Effector CD8-positive, alpha-beta T cell (primary cell): ENCODE measurements at places on chromosomes 6 and 20.

DNA sequence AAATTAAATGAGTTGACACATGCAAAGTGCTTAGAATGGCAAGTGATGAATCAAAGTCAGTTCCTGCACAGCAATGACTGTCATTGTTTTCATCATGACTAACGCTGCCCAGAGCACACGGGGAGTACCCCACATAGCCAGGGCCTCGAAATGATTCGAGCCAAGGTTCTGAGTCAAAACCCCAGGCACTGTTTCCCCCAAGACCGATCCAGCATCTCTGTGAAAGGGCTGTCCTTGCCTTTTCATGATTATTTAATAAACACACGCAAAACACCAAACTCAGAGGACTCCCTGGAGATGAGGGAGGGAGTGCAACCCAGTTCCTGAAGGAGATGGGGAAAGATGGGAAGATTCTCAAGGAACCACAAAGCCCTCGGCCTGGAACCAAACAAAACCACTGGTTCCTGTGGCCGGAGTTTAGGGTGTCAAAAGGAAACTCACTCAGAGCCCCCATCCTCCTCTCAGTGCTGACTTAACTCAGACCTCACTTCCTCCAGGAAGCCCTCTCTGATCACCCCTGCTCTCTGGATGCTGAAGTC lies 3.8 kb downstream of the PREX1 start:
- DNase-seq = no peak

DNA sequence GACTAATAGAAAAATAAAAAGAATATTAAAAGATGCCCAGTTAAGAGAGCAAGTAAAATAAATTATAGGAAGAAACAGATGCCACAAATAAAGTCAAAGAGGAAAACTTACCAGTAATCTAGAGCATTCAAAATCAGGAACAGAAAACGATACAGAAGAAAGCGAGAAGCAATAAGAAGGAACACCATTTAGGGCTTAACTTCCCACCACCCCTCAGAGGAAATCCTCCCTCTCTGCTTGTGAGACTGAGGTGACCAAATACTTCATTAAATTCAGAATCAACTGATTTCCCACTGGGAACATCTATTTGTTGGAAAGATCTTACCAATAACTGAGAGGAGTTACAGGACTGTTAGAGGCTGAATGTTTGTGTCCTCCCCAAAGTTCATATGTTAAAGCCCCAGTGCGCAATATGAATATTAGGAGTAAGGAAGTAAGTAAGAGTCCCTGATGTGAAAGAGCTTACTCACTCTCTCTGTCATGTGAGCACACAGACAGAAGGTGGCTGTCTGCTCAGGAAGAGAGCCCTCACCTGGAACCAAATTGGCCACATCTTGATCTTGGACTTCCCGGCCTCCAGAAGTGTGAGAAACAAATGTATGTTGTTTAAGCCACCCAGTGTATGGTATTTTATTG lies 19.5 kb downstream of the KATNA1 start:
- DNase-seq = no peak

GRCh38 chr6:134529921-134530320 lies 212.0 kb upstream of the SGK1 start:
- no peak for DNase-seq

DNA sequence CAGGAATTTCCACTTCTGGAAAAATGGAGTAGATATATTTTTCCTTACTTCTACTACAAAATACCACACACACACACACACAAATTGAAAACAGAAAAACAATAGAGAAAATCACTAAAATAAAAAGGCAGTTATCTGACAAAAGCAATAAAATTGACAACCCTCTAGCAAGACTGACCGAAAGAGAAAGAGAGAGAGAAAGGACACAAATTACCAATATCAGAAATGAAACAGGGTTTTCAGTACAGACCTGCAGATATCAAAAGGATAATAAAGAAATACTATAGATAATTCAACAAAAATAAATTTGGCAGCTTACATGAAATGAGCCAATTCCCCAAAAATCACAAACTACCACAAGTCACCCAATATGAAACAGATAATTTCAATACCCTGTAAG lies 104.7 kb downstream of the OPRM1 start:
- DNase-seq = no peak

- no peak for DNase-seq
Observed at GRCh38 chr6:156150391-156150790, 626.8 kb upstream of the ARID1B start.

DNA sequence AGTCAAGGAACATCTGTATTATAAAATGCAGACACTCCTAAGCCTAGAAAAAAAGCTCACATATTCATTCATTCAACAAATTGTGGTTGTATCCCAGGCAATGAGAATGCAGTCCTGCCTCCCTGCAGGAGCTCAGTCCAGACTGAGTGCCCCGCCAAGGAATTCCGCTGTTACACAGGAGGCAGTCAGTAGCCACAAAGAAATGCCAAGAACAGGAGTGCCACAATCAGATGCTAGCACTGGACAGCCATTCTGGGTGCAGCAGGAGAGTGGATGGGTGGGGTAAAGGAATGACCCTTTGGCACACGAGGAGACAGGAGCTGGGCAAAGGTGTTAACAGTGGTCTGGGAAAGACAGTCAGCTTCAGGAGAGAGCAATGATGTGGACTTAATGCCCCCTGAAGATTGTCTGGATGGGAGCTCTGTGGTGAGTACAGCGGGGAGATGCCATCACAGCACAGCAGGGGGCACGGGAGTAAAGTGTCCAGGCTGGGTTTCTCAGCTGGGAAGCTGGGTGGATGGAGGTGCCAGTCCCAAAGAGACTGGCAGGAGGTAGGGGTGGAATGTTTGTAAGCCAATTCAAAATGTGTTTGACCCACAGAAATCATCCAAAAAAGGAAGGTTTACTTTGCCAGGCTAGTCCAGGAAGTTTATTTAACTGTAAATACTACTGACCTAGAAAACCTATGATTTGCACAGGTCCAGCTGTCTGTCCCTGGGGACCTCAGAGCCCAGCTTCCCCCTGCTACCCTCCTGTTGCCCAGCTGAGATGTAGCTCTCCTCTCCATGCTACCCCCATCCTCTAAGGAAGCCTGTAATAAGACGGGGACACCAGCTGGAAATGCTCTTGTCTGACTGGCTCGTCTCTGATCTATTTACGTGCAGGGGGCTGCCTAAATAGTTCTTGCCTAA lies 84.1 kb downstream of the SLC23A2 start:
- no peak for DNase-seq

DNA sequence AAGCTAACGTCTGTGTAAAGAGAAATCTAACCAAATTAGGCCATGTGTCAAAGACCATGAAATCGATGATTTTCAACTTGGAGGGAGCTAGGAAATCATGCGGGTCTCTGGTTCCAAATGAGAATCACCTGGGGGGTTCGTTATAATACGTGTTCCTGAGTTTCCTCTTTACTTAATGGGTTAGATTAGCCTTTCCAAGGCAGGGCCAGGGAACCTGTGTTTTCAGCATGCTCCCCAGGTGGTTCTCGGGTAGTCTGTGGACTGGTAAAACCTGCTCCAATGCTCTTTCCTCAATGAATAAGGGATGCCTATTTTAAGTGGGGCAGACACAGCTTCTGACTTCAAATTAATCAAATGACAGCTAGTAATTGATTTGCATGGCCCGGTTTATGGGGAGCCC lies 965 bp upstream of the HLA-DOA start:
- DNase-seq = no peak

DNA sequence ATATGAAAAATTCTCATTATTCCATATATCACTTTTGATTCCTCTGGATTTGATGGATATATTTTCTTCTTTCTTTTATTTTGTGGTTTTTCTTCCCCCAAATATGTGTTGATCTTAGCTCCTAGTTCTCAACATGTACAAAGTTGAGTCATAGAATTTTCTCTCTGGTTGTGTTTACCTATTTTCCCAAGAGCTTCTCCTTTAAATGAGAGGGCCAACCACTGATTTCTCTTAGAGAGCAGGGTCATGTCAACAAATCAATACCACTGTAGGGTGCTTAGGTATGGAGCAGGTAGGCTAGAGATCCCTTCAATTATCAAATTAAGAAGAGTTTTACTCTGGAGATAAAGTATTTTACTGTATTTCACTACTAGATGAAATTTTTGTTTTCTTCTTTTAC lies 145.7 kb downstream of the BMP5 start:
- no peak for DNase-seq

- DNase-seq = no peak
Observed at GRCh38 chr6:156980948-156981347, 203.8 kb downstream of the ARID1B start.

DNA sequence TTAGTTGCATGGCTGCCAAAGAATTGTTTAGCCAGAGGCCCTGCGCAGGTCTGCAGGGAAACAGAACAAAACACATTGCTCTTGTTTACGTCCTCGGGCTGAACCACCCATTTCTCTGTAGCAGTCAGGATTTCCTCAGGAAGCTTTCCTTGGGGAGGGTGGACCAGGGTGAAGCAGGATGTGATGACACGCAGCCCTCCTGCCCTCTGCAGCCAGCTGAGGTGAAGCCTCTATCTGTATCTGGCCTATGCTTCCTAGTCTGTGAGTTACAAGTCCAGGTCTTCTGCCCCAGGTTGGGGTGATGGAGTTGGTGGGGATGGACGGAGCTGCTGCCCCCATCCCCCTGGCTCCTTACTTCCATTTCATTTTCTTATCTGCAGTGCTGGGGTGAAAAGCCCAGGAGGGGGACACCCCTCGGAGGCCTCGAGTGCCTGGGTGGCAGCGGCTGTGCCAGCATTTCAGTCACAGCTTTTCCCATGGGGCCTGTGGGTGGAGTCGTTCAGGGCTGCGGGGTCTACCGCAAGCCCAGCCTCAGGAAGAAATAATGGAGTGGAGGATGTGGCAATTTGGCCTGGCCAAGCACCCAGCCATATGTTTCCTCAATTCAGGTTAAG lies 24.9 kb downstream of the SASH1 start:
- DNase-seq = no peak

DNA sequence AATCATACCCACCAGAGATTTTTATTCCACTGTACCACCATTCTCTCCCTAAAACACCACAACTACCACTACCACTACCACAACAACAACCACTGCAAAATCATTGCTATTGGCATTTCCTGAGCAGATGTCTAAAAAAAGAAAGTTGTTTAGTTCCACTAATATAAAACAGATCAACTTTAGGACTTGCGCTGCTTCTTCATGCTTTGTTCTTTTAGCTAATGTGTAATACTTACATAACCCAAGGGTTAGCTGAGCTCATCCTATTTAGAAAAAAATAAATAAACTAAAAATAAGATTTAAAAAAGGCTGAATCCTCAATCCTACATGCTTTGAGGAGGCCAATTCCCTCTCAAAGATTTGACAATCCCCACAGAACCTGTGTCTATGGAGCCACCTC lies 11.4 kb downstream of the IYD start:
- no peak for DNase-seq

DNA sequence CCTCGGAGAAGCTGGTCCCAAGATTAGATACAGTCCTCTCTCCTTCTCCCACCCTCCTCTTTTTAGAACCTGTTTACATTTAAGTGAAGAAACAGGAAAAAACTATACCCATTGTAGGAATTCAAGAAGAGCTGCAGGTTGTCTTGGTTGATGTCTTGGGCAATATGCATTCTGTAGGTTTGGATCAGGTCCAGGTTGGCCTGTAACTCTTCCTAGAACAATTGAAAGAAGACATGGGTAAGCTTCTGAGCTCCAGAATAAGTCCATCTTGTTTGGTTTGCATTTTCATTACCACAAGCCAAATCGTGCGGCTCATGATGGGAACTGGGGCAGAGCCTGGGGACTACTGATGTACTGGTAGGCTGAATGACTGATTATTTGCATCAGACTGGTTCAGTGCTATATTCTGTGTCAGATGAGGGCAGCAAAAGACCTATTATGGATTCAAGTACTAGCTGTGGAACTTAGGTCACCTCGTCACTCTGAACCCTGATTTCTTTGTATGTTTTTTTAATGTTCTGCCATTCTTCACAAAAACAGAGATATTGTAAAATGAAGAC lies 20.3 kb upstream of the SLA2 start:
- no peak for DNase-seq

DNA sequence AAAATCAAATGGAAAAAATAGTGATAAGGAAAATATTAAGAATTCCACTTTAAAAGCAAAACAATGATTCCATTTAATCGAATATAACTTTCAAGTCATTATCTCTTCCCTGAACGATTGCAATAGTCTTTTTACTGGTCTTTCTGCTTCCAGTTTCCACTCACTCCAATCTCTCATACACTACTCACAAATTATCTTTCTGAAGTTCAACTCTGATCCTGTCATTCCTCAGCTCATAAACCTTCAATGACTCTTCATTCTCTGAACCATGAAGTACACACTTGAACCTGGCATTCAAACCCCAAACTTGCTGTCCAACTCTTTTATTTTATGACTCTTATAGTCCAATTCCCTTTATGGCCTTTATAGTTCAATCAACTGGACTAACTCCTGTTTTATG lies 304.1 kb upstream of the TCF21 start:
- DNase-seq = no peak

GRCh38 chr20:10924644-10925201 lies 250.9 kb upstream of the JAG1 start:
- DNase-seq = no peak

DNA sequence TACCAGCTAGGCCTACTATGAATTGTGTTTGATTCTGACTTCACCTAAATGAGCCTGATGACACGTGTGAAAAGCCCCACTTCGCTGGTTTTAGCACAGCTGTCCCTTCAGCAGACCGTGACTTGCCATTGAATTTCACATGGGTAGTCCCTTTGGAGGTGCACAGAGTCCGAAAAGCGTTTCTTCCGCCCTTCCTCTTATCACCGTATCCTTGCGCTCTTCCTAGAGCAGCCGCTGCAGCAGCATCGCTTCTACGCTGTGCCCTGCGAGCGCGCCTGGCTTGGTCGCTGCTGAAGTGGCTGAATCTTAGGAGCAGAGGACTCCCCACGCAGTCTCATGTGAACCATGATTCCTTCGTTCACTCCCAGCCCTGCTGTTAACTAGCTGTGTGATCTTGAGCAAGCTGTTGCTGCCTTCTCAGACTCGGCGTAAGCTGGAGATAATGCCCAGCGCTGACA lies 127.0 kb downstream of the PACRG start:
- DNase-seq = no peak

DNA sequence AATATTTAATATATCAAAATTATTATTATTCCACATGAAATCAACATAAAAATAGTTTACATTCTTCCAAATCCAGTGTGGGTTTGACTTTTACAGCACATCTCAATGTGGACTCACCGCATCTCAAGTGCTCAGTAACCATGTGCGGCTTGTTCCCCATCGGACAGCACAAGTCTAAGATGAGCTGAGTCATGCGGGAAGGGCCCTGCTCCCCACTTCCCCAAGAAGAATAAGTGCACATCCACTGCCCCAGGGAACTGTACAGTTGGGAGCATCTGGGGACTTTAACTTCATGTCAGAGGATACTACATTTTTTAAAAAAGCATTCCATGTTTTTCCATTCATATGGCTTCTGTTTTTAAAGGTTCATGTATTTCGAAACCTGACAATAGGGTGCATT lies 325.6 kb downstream of the BTBD3 start:
- DNase-seq = no peak

- DNase-seq = no peak
Observed at GRCh38 chr20:17644451-17644850, 37.6 kb downstream of the RRBP1 start.

- no peak for DNase-seq
Observed at GRCh38 chr20:54717983-54718382, 242.6 kb downstream of the DOK5 start.
